ENCODE measurements at places on chromosomes 11 and 22. TPM values are rescaled to one million over a fixed set of nuclear protein-coding genes. Genes with fewer than 3 reads are reported as not detected.

DNA sequence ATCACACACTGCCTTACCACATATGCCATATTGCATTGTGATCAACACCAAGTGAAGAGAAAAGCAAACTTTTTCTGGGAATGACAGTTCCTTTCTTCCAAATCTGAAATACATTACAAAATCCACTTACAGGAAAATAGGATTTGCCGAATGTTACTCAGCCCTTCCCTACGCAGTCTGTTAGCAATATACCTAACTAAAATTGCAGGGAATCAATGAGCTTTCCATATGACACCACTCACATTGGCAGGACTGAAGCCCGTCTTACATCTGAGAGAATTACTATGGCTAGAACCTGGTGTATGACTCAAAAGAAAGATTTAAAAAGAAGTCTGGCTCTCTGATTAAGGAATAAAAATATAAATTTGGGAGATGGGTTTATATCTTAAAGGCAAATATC is 136.0 kb downstream of the LRRC4C start:
- no peak for DNase-seq

Gene TPBGL
- not detected for total RNA-seq

DNA sequence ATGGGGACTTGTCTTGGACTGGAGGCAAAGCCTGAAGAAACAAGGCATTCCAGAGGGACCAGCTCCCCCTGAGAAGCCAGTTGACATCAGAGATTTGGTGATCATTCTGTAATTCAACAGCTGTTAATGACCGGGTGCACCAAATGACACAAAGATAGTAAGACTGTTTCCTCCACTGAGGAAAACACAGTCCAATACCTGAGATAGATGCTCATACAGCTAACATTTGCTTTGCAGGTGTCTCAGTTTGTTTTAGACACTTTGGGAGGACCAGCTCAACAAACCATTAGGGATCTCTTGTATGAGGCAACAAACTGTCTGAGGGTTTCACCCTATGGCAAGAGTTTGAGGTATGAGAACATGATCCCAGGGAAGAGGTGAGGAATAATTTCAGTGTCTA is 237.2 kb upstream of the PLET1 start:
- DNase-seq: no peak

- DNase-seq: peak; percentile 22
Observed at GRCh38 chr22:30890686-30891442, 77.7 kb downstream of the MORC2 start.

Gene CCDC87
- total RNA-seq: 0.17 TPM

GRCh38 chr22:32518848-32519247 is 44.2 kb downstream of the FBXO7 start:
- peak; percentile 37 for DNase-seq

- DNase-seq: no peak
Observed at GRCh38 chr11:63817758-63818498, 4.7 kb downstream of the SPINDOC start.

DNA sequence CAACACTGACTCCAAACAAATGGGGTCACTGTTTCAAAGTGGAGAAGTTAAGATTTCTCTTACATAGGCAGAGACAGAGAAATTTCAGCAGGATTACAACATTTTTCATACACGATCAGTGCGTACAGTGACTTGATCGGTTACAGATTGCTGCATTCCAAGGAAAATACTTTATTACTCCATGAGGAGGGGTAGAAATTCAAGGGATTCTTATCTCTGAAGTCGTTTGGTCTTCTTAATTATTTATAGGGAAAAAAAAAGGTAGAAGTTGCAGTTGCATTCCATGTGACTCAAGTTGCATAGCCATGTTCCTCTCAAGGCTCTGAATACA is 10.7 kb upstream of the SMIM38 start:
- DNase-seq: no peak

Gene MRGPRE
- not detected for total RNA-seq

- no peak for DNase-seq
Observed at GRCh38 chr11:78310500-78310909, 107.1 kb downstream of the GAB2 start.

Gene TREH
- not detected for total RNA-seq

GRCh38 chr11:46625406-46625805 is 8.1 kb downstream of the ATG13 start:
- DNase-seq: no peak

DNA sequence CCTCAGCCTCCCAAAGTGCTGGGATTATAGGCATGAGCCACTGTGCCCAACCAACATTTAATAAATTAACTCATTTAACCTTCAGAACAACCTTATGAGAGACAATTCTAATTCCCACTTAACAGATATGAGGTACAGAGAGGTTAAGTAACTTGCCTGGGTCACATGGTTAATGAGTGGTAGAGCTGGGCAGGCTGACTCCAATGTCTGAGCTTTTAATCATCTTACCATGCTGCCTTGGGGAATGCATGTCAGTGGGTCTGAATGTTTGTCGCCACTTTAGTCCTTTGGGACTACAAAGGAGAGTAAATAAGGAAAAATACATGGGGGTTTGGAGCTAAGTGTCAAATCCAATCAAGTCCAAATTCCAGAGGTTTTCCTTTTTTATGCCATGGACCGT is 11.2 kb upstream of the PIK3C2A start:
- no peak for DNase-seq

DNA sequence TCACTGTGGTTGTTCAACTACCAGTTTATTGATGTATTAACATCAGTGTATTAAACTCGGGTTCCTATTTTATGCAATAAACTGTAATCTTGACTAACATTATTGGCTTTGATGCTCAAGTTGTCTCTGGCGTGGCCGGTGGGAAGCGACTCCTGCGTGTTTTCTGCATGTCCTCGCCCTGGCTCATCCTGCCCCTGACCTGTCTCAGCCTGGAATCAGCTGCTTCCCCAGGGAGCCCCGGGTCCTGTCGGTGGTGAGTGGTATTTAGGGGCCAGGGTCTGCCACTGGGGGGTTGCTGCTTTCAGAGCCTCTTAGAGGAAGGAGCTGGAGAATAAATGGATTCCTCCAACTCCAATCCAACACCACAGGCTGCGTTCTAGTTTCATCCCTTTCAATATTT is 22.5 kb downstream of the IFITM10 start:
- DNase-seq: no peak

DNA sequence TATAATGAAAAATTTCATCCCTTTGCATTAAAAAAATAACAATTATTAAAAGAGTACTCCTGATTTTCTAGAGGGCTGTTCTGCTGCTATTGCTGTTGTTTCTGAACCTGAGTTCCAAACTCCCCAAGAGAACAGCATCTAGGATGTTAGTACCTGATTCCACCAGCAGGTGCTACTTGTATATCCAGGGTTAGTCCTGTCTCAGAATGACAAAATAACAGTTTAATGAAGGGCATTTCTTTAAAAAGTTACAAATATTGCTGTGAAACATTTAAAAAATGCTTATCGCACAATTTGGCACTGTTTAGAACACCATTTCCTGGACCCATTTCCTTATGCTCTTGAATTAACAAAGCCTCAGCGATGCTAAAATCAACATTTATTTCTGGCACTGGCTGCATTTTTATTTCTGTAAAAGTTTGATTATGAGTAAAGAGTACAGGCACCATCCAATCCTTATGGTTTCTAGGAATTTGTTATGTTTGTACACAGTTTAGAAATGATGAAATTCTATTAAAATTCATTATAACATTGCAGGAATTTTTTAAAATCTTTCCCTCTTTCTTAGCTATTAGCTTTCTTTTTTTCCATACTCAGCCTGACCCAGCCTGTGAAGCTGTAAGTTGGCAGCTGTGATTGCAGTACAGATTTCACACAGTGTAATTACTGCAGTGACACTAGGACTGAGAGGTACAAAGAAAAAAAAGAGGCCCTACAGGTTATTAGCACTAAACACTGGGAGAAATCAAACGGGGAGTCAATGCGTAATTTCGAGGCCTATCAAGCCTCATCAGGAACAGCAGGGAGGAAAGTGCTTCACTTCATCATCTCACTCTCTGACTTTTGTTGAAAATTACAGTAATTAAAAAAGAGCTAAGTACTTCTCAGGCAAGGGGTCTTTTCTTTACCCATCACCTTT is 208.8 kb downstream of the DCDC1 start:
- DNase-seq: peak; percentile 3

Gene OR5T3
- total RNA-seq: not detected

Gene MS4A12
- not detected for total RNA-seq

All from OCI-LY7 (cell line).